ENCODE measurements at places on chromosomes 11 and 22.
A peak's percentile ranks its signal among the peaks of the same experiment; 100 is the strongest.

DNA sequence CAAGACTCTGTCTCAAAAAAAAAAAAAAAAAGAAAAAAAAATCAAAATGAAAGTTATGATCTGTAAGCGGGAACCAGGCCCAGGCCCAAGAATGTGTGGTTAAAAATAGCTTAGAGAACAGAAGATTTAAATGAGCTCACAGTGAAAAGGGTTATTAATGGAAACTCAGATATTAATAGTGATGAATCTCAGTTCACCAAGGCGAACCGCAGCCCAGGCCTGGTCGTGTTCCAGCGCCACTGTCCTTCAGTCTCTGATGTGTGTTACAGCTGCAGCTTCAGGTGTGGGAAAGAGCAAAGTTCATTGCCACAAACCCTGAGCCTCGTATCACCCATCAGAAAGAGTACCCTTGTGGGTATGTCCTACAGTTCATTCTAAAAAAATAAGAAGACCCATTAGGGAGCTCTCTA, 107.1 kb downstream of the GAB2 start:
- DNase-seq, result no peak

DNA sequence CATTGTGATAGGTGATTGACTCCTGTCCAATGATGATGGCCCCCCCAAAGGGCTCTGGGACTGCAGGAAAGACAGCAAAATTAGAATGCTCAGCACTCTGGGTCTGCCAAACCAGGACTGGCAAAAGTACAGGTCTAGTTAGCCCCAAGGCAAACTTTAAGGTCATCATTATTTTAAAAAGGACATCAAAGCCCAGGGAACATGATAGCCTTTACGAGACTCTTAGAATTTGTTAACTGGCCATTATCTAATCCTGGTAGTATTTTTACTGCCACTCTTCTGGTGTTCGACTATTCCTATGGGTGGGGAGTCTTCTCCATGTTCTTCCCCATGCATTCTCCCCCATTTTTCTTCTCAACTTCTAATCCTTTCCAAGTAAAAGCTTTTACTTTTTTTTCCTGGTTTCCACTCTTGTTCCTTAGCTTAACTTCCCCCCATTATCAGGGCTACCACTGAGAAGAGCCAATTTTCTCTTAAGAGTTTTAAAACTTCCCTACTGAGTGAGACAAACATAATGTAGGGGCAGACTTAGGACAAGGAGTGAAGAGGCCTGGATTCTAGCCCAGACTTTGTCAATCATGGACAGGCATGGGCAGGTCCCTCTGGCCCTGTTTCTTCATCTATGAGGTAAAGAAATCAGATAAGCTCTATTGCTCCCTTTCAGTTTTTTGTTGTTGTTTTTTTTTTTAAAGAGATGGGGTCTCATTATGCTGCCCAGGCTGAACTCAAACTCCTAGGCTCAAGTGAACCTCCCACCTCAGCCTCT, 7.1 kb downstream of the DDB1 start:
- DNase-seq, result no peak

DNA sequence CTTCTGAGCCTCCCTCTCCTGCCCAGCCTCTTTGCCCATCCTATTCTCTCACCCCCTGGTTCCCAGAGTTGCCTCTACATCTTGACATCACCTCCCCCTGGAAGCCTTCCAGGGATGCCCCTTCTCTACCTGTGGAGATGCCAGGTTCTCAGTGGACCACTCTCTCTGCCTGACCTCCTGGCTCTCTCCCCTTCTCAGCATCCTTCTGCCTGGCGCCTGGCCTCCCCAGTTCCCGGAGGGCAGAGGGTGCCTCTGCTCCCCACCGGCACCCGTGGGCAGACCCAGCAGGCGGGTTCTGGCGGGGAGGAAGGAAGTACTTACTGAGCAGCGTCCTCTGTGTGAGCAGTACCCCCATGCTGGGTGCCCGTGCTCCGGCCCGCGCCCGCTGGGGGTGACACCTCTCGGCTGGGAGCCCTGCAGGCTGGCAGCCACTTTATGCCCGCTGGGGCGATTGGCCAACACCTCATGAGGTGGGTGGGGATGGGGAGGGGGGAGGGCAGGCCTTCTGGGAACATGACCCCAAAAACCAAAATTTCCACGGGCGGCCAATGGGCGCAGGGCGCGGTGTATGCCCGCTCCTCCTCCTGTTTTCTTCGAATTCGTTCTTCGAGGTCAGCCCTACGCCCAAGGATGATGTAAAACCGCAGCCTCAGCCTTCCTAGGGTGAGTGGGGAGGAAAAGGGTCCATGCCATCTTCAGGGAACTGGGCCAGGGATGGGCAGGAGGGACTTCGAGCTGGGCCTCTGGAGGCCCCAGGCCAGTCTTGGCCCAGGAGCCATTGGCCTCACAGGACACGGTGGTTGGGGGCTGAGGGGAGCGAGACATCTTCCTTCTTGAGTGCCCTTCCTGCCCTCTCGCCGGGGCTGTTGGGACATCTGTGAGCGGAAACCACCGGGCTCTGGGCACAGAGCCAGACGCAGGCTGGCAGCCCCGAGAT, at the start of gene OSM:
Gene OSM (minus strand): TSS at position 407 of the 937 bp plus-strand sequence. CDS start 52 bp downstream, at position 355.
- peak; percentile 39 for DNase-seq

DNA sequence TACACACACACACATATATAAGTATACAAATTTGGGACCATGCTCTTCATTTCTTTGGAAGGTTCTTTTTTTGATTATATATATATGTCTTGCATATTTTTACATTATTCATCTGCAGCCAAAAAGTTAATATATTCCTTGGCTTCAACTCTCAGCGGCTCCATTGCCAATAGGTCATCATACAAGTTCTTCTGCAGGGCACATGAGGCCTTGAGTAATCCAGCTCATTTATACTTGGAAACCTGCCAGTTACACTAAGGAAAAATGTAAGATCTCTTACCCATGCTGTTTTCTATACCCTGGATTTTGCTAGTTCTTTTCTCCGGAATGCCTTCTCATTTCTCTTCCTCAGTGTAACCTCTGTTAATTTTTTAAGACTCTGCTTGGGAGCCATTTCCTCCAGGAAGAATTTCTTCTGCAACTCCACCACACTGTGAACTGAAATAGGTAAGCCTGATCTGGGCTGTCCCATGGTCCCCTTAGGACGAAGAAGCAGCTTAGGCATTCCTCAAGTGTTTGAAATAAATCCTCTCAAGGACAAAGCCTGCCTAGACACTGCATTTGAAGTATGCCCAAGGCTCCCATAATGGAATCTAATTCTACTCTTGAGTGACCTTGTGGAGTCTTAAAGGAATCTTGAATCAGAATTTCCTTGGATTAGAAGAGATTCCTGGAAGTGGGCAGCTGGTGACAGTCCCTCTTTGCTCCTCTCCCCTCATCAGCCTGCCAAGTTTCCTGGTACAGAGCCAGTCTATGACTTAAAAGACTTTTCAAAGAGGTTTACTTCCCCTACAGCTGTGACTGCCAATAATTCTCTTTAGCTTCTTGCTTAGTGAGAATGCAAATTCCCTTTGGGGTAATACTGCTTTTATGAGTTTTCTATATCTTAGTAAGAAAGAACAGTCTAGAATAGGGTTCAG, 182.8 kb downstream of the C11orf87 start:
- DNase-seq, result no peak

DNA sequence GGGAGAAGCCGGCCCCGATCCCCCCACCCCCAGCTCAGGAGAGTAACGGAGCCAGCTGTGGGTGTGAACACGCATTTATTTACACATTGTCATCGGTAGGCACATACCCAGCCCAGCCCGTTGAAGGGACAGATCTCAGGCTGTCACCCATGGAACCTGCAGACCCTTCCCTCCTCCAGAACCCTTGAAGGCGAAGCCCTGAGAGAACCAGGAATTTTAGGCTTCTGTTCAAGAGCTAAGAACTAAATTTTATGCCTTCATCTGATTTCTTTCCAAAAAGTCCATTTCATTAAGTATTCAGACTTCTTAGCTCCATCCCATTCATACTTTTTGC, 379 bp upstream of the BRMS1 start:
- DNase-seq, result no peak

- DNase-seq, result no peak
Observed at GRCh38 chr11:86303257-86303656, 1.2 kb downstream of the HIKESHI start.

DNA sequence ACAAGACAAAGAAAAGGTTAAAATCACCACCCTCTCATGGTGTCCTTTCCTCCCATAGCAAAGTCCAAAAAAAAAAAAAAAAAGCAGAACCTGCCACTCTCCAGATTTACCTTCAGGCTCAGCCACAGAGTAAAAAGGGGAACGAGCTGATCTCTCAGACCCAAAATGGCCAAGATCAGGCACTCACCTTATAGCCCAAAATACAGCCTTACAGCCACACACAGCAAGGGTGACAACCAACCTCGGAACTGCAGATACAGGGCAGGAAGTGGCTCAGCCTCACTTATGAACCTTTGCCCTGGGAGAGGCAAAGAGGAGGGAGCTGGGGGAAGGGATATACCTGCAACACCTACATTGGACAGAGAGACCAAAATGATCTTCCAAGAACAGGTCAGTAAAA, 4.5 kb downstream of the FHIP1B start:
- DNase-seq, result no peak

GRCh38 chr11:28836285-28837081, 728.3 kb downstream of the METTL15 start:
- DNase-seq, result no peak

- DNase-seq, result no peak
Observed at GRCh38 chr11:116808262-116809175, 14.6 kb downstream of the APOA4 start.

DNA sequence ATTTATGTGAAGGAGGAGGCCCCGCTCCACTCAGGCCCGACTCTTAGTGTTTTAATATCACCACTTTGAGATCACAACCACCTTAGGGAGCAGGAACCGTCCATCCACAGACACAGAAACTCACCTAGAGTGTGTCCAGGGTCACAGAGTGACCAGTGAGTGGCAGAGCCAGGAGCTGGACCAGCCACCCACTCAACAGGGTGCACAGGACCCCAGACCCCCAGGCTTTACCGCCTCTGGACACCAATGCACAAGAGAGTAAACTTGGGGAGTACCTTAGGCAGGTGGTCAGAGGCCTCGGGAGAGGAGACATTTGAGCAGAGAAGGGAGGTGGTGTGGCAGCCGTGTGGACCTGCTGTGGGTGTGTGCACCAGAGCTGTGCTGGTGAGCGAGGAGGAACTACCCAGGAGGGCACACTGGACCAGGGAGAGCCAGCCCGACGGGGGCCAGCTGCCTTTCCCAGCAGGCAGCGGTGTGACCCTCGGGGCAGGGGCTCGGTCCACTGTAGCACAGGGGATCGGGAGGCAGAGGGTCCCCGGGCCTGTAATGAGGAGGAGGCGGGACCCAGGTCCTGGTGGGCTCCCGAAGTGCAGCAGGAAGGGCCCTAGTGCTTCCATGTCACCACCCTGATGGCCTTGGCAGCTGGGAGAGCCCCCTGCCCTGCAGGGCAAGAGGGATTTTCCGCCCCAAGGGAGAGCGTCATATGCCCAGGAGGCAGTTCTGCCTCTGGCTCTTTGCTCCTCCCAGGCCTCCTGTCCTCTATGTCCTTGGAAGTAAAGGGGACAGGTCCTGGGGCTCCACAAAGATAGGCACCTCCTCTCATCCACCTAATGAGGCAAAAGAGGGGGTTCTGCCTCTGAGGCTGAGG, 7.5 kb upstream of the NLRP6 start:
- DNase-seq, result no peak

- DNase-seq, result no peak
Observed at GRCh38 chr11:15988693-15989231, 367.6 kb downstream of the SOX6 start.

GRCh38 chr11:128174465-128175291, 412.7 kb downstream of the ETS1 start:
- DNase-seq, result no peak

GRCh38 chr11:133817449-133817848, 27.9 kb downstream of the SPATA19 start:
- no peak for DNase-seq

DNA sequence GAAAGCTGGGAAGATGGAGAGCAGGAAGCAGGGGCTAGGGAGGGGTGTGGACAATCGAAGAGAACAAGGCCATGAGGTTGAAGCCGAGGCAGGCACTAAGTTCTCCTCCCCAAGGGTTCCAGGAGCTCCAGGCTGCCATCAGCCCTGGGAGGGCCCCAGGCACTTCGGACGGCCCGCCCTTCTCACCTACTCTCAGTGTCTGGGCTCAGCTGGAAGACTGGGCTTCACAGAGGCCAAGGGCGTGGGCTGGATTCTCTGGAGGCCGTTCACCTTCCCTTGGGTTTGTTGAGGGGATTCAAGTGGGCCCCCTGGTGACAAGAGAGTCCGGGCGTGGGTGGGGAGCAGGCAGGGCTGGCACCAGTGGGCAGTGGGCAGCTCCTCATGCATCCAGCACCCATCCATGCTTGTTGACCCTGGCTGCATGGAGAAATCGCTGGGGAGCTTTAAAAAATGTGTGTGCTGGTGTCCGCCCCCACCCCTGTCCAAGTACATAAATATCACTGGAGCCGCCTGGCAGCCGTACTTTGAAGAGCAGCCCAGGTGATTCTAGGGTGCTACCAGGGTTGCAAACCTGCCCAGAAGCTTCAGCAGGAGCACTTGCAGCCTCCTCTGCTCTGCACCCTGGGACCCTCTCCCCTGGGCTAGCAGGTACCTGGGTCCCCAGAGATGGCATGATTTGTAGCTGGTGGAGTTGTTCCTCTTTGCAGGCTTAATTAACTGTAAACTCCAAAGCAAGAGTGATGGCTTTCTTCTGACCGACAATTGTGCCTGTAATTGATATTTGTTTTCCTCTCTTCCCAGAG, 74.3 kb downstream of the RTL6 start:
- no peak for DNase-seq

Data from stimulated activated CD8-positive, alpha-beta memory T cell treated with anti-CD3 and anti-CD28 coated beads, Interleukin-4, amount 100 ng/mL, for 1 hour (primary cell).